ENCODE measurements at places on chromosomes 12 and 14.

- DNase-seq, result no peak
Measured at GRCh38 chr12:124185971-124186686, 108.8 kb upstream of the RFLNA start.

DNA sequence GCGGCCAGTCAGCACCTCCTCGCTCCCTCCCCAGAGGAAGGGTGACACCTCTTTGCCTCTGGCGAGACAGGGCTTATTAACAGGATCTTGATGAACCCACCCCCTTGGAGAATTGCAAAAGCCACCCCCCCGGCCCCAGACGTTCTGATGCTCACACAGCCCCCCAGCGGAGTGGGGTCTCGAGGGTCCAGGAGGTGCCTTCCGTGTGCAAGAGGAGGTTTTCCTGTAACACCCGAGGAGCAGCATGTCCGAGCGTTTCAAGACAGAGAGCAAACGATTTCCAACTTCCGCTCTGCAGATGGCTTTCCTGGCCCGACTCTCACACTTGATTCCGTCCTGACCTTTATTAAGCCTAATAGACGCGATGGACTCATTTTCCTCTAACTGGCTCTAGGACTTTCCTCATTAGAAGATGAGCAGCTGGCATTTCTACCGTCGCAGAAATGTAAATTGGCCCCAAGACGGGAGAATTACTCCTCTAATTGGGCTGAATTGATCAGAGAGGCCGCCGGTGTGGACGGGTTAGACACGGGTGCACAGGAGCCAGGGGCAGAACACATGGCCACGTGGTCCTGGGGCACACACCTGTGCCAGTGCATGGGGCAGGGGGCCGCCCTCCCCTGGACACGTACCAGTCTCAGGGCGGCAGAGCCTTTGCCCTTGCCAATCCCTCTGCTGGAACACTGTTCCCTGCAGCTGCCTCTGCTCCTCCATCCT is 84.4 kb downstream of the NOC4L start:
- DNase-seq, result no peak

GRCh38 chr14:72154645-72155378 is 222.6 kb downstream of the RGS6 start:
- DNase-seq, result no peak

DNA sequence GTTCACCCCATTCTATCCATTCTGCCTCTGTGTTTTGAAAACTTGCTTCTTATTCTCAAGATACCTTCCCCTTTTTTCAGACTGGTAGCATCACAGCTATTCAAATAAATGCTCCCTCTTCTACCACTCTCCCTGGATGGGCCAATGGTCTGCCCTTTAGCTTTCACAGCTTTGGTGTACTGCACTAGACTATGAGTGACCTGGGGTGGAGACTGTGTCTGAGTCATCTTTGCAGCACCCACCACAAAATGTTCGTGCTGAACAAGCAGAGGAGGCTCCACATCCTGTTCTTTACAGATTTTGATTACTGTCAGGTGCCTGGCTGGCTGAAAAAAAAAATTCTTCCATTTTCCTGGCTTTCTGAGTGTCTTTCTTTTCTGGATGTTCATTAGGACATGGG is 1104.1 kb upstream of the TMEM132C start:
- DNase-seq, result no peak

GRCh38 chr12:30818562-30818961 is 63.8 kb upstream of the CAPRIN2 start:
- no peak for DNase-seq

DNA sequence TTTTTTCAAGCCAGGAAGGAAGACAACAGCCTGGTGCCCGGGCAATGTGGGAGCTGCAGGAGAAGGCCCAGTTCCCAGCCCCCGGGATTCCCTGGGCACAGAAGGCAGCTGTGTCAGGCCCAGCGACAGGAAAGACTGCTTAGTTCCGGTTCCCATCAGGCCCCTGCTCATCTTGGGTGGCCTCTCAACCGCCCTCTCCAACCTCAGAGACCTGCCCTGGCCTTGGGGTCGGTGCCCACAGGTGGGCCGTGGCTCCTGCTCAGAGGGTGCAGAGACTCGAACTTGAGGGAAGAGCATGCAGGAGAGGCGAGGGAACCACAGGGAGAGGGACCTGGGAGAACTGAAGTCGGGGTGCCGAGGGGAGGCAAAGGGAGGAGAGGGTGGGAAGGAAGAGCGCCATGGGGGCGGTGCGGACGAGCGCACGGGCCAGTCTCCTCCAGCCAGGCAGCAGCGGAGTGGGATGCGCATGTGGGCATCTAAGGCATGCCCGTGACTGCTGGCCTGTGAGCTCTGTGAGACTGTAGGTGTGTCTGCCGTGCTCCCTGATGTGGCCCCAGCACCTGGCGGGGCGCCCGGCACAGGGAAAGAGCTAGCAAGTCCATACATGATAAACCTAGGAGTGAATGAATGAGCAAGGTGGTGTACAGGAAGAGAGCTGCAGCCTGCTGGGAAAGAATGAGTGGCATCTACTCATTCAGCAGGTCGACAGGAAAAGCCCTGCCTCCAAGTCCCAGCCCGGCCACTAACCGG is 42.7 kb downstream of the SSH1 start:
- no peak for DNase-seq

- DNase-seq, result no peak
Measured at GRCh38 chr12:60335745-60336144, 739.9 kb downstream of the SLC16A7 start.

DNA sequence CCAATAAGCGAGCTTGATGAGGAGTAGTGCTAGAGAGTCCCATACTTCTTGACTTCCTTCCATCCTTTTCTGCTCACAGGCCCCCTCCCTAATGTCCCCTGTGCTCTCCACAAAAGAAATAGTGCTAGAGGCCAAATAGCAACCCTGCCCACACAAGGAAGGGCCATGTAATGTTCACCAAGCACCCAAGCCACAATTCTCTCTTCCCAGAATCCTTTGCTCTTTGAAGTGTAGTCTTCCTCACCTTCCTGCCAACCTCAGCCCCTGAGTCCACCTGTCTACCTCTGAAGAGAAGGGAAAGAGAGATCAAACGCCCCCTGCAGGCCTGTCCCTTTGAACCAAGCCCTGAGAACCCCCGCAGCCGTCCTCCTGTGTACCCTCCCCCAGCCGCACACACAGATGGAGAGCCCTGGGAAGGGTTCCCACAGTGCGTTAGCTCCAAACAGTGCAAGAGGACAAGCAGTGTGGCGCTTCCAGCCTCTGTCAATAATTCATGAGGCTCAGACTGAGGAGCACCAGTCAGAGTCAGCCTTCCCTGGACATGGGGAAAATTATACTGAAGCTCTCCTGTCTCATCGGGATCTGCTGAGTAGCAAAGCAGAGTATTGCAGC is 1.9 kb upstream of the DHRS4 start:
- no peak for DNase-seq

GRCh38 chr14:100441271-100441947 is 118.3 kb downstream of the SLC25A47 start:
- no peak for DNase-seq
